ENCODE measurements at places on chromosomes 2 and 18.

GRCh38 chr2:228542277-228542676 lies 360.8 kb upstream of the SPHKAP start:
- DNase-seq, result no peak

DNA sequence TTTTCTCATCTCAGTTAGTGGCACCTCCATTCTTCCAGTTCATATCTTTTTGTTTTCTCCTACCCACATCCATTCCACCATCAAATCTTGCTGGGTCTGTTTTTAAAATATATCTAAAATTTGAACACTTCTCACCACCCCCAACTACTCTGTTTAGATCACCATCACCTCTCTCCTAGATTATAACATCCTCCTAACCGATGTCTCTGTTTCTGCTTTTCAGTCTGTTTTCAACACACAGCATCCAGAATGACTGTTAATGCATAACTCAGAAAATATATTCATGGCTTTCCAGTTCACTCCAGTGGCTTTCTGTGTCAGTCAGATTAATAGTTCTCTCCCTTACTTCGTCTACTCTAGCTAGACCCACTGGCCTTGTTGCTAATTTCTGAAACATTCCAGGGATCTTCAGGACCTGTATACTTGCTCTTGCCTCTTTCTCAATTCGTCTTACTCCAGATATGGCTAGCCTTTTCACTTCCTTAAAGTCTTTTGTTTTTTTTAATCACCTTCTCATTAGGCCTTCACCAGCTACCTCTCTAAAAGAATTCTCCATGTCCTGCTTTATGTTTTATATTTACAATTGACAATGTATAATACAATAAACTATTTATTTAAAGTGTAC lies 105.3 kb downstream of the COMMD1 start:
- DNase-seq, result no peak

DNA sequence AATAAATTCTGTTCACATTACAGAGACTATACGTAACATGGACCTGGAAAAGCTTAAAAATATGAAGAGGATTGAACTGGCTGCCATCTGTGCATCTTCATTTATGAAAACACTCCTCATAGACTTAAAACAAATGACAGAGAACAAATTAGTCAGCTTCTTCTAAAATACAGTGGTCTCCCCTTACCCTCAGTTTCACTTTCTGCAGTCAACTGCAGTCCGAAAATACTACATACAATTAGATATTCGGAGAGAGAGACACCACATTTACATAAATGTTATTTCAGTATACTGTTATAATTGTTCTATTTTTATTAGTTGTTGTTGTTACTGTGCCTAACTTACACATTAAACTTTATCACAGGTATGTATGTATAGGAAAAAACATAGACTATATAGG lies 6.5 kb downstream of the RNF103 start:
- DNase-seq, result no peak

- peak; percentile 35 for DNase-seq
Measured at GRCh38 chr2:202032846-202033316, 774 bp upstream of the FZD7 start.

- DNase-seq, result no peak
Measured at GRCh38 chr2:23008951-23009350, 376.0 kb upstream of the KLHL29 start.

GRCh38 chr2:28702878-28703277 lies 48.8 kb upstream of the PPP1CB start:
- no peak for DNase-seq

- no peak for DNase-seq
Measured at GRCh38 chr2:113675875-113676274, 48.8 kb downstream of the RABL2A start.
